ENCODE measurements at places on chromosomes 4 and X. TPM values are rescaled to one million over a fixed set of nuclear protein-coding genes. Genes with fewer than 3 reads are reported as not detected.

- no peak for DNase-seq
These were observed 34.1 kb downstream of the SLITRK4 start for GRCh38 chrX:143601809-143602208.

DNA sequence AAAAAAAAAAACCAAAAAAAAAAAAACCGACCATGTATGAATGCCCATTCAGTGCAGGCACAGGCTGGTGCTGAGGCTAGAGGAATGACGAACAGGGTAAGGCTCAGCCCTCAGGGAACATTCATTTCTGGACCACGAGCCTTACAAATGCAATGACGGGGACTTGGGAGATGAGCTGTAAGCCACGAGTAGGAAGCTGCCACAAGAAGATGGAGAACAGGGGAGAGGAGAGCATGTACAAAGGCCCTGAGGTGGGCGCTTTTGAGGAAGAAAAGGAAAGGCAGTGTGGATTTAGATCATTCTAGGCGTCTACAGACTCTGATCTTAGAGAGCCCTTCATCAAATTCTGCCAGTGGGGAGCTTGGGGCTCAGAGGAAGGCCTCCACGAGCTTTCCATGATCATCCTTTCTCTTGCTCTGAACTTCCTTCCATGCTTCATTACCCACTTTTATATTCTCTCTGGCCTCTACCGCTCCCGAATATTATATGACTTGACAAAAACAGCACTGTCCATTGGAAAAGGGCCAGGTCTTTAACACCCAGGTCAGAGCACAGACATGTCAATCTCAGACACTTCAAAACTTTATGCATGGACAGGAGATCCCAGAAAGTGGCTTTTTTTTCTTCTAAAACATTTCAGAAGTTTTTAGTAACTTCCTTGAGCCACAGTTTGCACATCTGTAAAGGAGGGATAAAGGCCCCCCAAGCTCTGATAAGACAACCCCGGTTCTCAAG, 3.3 kb upstream of the ZNF518B start:
- no peak for DNase-seq

DNA sequence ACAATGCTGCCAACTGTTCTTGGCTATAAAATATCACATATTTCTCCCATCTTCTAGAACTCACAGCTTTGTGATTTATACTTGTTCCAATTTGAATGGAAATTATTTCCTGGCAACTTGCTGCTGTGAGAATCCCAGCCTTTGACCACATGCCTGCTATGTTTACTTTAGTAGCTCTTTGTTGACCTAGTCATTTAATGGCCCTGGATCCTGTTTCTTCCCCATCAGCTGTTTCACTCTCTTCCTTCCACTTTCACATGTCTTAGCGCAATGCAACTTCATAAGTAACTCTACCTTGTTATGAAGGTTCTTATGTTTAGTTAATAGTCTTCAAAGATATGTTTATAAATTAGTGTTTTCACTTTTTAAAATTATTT, 1973.6 kb upstream of the AGA start:
- no peak for DNase-seq

SSX2B gene
- not detected for total RNA-seq

- DNase-seq = no peak
These were observed 58.9 kb downstream of the MTMR1 start for GRCh38 chrX:150752124-150752523.

PAGE2B gene
- not detected for total RNA-seq

MAGEC2 gene
- not detected for total RNA-seq

DNA sequence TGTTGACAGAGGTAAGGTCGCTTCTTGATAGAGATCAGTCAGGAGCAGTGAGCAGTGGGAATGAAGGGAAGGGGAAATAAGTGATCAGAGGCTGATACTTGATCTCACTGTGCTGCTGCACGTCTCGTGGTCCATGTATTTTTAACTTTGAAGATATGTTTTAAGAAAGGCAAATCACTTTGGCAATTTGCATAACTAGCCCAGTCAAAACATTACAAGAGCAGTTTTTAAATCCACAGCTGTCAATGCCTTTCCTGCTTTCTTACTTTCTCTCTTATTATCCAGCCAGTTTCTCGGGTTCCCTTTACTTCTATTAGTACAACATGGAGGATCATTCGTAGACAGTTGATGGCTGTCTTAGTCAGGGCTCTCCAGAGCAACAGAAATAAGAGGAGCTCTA, 472.8 kb downstream of the TMA16 start:
- no peak for DNase-seq

DNA sequence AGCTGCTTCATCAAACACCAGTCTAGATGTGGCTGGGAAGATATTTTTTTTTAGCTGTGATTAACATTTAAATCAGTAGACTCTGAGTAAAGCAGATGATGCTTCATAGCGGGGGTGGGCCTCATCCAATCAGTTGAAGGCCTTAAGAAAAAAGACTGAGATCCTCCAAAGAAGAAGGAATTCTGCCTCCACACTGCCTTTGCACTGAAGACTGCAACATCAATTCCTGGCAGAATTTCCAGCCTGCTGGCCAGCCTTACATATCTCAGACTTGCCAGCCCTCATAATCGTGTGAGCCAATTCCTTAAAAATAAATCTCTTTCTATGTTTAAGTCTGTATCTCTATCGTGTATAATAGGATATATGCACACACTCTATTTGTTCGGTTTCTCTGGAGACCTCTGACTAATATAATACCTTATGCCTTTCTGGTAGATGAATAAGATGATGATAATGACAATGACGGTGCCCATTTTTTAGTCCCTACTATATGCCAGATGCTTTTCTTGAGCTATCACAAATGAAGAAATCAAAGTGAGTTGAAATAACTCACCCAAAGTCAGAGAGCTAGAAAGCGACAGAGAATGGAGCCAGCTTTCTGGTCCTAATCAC, 66.1 kb upstream of the SOD3 start:
- no peak for DNase-seq

- DNase-seq = no peak
These were observed 101.4 kb downstream of the FNIP2 start for GRCh38 chr4:158870282-158870625.

DNA sequence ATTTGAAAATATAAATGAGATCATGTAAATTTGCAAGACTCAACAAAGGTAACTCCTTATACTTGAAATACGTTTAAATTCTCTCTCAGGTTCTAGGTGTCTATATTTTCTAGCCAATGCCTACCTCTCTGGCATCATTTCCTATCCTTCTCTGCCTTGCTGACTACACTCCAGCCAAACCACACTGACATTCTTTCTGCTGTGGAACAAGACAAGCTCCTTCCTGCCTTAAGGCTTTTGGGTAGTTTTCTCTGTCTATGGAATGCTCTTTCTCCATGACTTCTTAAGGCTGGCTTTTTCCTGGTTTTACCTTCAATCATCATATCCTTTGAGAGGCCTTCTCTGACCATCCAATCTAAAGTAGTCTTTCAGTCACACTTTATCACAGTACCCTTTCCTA, 201.0 kb downstream of the SPRY1 start:
- no peak for DNase-seq

MYOZ2 gene
- 0.49 TPM for total RNA-seq

FAM90A26 gene
- total RNA-seq = not detected

DNA sequence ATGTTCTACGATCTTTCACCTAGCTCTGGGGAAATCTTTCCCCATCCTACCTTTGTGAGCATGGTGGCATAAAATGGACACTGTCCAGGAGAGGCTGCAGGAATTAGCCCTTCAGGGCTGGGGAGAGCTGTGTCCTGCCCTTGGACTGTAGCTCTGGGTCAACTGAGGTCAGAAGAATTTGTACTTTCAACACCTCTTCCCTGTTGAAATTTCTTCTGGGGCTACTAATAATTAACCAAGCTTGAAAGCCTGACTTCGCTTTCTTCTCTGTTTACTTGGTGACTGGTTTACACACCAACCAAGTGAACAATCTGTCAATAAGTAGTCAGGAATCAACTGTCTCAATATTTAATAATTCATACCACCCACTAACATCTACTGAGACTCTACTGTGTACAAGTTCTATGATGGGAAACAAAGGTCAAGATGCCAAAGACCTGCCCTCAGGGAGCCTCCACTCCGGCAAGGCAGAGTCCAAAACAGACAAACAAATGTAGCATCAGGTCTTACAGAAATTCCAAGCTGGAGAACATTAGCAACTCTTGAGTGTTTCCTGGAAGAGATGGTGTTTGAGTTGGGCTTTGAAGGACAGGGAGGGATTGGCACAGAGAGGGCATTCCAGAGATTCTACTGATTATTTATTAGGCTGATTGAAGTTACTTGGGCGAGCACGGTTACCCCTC, 113.1 kb downstream of the ENPP6 start:
- DNase-seq = no peak

DNA sequence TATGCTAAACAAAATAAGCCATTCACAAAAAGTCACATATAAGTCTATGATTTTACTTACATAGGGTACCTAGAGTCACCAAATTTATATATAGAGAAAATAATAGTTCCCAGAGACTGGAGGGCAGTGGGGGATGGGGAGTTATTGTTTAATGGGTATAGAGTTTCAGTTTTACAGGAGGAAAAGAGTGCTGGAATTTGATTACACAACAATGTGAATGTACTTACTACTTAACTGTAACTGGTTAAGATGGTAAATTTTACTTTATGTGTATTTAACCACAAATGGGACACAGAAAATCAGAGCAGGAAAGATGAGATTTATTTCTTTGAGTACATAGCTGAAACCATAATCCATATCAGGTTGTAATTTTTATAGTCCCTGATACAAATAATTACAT, 144.4 kb downstream of the TMA16 start:
- DNase-seq = no peak

DNA sequence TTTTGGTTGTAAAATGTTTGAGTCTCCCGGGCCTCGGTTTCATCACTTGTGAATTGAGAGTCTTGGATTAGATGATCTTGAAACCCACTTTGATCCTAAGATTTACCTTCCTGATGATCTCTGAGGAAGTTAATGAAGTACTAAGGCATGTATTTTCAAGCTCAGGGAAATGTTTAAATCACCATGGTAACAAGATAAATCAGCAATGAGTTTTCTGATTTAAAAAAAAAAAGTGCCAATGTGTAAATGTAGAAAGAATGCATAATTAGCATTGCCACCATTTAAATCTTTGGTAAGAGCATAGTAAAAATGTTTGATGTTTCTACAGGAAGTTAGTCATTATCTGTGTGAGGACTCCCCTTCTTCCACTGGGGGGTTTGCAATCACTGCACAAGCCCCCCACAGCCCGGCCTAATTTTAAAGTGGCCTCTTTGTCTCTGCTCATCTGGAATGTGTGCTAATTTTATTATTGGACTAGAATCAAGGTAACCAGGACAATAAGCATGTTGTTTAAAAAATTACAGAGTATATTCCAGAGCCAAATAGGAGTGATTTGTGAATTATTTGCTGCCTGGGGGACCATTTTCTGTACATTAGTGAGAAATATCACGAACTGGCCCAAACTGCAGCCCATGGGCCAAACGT, 93.6 kb downstream of the SLC34A2 start:
- no peak for DNase-seq

- no peak for DNase-seq
These were observed 21.3 kb downstream of the FGF2 start for GRCh38 chr4:122847931-122848330.

GRCh38 chr4:183347566-183347965, 25.3 kb upstream of the CLDN24 start:
- no peak for DNase-seq

DNA sequence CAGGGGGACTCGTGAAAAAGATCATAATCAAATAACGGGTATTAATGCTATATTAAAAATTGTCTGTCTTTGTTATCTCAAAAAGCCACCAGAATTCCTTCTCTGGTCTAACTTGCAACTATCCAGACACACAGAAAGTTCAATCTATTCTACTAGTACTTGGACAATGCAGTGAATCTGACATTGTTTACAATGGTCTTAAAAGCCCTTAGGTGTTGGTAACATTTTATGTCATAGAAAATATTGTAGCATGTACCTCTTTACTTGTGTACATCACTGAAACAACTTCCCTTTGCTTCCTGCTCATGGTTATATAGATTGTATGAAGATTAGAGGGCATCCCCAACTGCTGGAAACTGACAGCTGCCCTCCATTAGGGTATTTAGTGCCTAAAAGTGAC, 71.1 kb upstream of the PPP3CA start:
- no peak for DNase-seq

- DNase-seq = no peak
These were observed 168.4 kb upstream of the GK2 start for GRCh38 chr4:79576429-79576753.

- DNase-seq = no peak
These were observed 297.2 kb upstream of the GALNT7 start for GRCh38 chr4:172871381-172871780.

MXRA5 gene
- 4.7 TPM for total RNA-seq

- DNase-seq = no peak
These were observed 16.2 kb downstream of the PIGG start for GRCh38 chr4:515251-515650.

CFAP47 gene
- not detected for total RNA-seq

FGFBP2 gene
- 2.9 TPM for total RNA-seq

DNA sequence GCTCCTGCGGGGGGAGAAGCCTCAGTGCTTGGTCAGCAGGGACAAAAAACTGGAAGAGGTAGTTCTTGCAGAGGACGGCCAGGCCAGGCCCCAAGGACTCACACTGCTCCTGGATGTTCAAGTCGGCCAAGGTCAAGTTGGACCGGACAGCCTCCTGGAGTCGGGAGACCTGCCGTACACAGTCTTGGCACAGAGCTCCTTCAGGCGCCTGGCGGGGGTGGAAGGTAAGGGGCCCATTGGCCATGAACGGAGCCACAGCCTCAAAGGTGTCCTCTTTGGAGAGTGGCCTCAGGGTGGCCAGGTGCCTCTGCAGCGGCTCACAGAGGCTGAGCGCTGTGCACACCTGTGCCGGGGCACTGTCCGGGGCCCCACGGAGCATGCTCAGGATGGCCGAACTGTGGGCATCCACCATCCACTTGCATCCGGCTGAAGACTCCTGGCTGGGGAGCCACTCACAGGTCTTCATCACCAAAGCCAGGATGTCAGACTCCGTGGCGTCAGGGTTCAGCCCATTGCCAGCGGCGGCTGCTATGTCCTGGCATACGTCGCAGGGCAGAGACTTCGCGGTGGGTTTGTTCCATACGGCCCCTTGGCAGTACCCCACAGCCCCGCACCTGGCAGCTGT, 477 bp downstream of the PSAPL1 start:
- no peak for DNase-seq

DNA sequence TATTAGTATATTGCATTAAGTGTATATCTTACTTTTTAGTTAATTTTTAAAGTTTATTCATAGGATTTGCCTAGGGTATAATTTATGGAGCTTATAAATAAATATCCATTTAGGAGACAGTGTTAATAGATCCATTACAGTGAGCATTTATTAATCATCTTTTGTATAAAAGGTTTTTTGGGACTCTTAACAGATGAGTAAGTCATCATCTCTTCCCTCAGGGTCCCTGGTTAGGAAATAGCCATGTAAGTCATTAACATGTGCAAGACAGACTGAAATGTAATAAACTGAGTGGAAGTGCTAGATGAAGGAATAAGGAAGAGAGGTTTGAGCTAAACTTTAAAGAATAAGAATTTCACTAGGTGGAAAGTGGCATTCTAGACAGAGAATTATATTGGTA, 69.2 kb downstream of the PAQR3 start:
- DNase-seq = no peak

SMIM9 gene
- not detected for total RNA-seq

HERC5 gene
- total RNA-seq = 5.4 TPM

IL3RA gene
- total RNA-seq = 7.9 TPM

GRCh38 chrX:13837290-13837745, 20.4 kb upstream of the GPM6B start:
- DNase-seq = no peak
